ENCODE measurements at places on chromosomes 2 and 18.

GRCh38 chr2:226184540-226184939 lies 615.1 kb downstream of the IRS1 start:
- DNase-seq = no peak

GRCh38 chr18:79013869-79014268 lies 34.3 kb downstream of the SALL3 start:
- DNase-seq = no peak

GRCh38 chr2:17521621-17522020 lies 3.4 kb upstream of the RAD51AP2 start:
- no peak for DNase-seq

DNA sequence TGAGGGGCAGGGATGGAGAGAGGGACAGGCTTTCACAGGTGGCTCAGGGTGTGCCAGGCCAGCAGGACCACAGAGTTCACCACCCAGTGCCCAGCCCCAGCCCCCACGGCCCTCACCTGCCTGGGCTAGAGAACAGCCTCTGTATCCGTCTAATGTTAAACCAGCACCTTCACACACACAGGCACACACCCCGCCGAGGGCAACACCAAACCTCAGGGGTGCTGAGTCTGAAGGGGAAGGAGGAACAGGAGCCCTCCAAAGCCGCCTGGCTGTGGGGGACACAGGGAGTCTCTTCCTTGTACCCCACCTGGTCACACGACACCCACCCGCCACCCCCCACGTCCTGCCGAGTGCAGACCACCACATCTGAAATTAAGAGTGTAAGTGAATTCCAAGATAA lies 205.8 kb upstream of the SALL3 start:
- DNase-seq = no peak

GRCh38 chr2:134395779-134396178 lies 141.9 kb downstream of the MGAT5 start:
- DNase-seq = no peak

GRCh38 chr2:191676790-191677645 lies 918 bp upstream of the NABP1 start:
- DNase-seq = no peak

- no peak for DNase-seq
Measured at GRCh38 chr18:65751155-65752085, 608 bp downstream of the CDH7 start.

- DNase-seq = no peak
Measured at GRCh38 chr18:75754433-75754832, 326.9 kb upstream of the SMIM21 start.

DNA sequence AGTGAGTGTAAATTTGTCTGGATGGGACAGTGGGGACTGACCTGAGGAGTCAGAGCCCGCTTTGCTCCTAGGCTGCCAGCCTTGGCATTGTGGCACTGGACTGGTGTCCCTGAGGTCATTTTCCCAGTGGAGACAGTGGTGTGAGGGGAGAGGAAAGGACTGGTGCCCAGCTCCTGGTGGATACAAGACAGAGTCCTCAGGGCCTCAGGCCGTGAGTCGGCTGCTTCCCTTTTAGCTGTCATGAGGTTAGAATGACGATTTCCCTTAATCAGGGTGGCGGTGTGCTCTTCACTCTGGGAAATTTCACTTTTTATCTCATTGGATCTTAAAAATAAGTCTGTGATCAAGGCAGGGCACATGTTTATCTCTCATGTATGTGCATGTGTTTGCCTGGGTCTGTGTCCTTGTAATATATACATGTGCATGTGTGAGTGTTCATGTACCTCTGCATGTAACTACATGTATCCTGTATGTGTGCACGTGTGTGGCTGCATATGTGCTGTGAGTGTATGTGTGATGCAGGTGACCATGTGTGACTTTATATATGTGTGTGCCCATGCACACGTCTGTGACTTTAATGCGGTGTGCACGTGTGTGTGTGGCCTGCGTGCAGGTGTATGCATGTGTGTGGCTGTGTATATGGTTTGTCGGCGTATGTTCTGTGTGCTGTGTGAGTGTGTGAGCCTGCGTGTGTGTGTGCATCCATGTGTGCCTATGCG lies 55.7 kb downstream of the GLI2 start:
- DNase-seq = no peak

DNA sequence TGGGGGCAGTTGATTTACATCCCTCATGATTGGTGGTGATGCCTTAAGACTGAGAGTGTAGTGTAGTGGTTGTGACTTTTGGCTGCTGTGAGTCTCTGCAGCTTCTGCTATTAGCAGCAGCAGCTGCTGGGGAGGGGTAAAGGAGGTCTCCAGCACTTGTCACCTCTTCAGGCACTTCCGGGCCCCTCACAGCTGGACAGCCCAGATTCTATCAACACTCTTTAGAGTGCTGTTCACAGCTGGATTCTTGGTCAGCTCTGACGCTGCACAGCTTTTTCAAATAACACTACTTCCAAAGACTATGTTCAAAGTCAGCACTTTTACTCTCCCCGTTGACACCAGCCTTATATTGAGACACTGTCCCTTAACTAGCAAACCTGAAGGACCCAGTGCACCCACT lies 396.0 kb downstream of the MEIS1 start:
- no peak for DNase-seq

- DNase-seq = no peak
Measured at GRCh38 chr2:121367246-121367900, 82.4 kb upstream of the TFCP2L1 start.

GRCh38 chr18:44195394-44196140 lies 485.1 kb upstream of the SETBP1 start:
- DNase-seq = no peak

GRCh38 chr2:235827585-235827992 lies 333.7 kb downstream of the AGAP1 start:
- no peak for DNase-seq

Data from stimulated activated CD8-positive, alpha-beta memory T cell treated with anti-CD3 and anti-CD28 coated beads, Interleukin-4, amount 100 ng/mL, for 4 hours (primary cell).